ENCODE measurements at places on chromosomes 4 and X.

- no peak for DNase-seq
These were observed 155.6 kb downstream of the BMPR1B start for GRCh38 chr4:94913316-94913715.

DNA sequence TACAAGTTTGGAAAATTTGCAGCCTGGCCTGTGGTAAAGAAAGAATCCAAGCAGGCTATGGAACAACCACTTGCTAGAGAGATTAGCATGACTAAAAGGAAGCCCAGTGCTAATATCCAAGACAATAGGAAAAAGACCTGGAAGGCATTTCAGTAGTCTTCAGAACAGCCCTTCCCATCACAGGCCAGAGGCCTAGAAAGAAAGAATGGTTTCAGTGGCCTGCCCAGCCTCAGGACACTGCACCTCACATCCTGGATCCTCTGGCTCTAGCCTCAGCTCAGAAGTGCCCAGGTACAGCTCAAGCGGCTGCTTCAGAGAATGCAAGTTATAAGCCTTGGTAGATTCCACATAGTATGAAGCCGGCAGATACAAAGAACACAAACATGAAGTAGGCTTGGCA, 449.8 kb upstream of the AR start:
- no peak for DNase-seq

DNA sequence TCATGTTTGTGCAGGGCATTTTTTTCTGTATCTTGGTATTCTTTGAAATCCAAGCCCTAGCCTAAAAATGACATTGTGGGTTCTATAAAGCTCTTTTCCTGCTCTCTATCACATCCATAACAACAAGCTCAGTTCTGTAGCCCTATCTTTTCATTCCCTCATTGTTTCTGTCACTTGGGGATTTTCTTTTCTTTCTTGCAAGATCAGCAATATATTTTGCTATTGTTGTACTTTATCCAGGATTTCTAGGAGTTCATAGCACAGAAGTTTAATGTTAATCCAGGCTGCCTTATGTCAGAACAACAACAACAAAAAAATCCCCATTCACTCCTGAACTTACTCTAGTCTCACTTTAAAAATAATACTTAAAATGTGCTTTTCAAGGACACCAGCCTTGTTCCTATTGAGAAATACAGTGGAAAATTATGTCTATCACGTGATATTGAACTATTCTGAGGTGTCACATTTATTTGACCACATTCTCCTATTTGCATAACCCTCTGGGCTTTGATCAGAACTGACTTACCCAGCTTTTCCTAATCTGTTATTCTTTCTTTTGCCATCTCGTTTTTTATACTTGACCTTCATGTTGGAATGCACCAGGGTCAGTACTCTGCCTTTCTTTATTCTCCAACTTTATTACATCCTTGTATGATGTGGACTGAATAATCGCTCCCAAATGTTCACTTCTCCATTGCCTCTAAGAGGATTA, 112.8 kb downstream of the MAGEB5 start:
- DNase-seq = no peak

DNA sequence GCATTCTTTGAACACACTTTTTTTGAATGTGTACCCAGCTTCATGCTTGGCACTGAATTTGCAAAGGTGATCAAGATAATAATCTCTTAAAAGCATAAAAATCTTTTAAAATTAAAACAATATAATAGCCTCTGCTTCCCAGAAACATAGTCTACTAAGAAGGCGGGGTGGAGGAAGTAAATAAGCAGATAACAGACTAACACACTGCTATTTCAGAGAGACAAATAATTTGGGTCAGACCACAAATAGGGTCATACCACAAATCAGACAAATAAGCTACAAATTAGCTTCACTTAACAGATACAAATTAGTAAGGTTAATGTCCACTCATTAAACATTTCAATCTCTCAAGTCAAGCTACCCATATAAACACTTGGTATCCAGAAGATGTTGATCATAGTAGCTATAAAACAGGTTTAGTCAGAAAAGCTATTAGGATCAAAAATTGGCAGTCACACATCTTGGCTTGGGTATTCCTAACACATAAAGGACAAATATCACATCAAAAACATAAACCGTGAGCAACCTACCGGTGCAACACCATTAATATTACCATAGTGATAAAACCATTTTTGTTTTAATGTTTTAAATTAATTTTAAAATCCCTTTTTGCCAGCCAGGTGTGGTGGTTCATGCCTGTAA, 47.3 kb downstream of the PPP3CA start:
- no peak for DNase-seq

- DNase-seq = peak; percentile 28
These were observed 168.4 kb downstream of the KCNIP4 start for GRCh38 chr4:21780148-21780547.

GRCh38 chr4:1155314-1155713, 17.1 kb downstream of the SPON2 start:
- DNase-seq = no peak

- DNase-seq = no peak
These were observed 851.9 kb upstream of the FRG1 start for GRCh38 chr4:189088780-189089179.

GRCh38 chr4:2451821-2452785, 16.8 kb upstream of the RNF4 start:
- DNase-seq = no peak

DNA sequence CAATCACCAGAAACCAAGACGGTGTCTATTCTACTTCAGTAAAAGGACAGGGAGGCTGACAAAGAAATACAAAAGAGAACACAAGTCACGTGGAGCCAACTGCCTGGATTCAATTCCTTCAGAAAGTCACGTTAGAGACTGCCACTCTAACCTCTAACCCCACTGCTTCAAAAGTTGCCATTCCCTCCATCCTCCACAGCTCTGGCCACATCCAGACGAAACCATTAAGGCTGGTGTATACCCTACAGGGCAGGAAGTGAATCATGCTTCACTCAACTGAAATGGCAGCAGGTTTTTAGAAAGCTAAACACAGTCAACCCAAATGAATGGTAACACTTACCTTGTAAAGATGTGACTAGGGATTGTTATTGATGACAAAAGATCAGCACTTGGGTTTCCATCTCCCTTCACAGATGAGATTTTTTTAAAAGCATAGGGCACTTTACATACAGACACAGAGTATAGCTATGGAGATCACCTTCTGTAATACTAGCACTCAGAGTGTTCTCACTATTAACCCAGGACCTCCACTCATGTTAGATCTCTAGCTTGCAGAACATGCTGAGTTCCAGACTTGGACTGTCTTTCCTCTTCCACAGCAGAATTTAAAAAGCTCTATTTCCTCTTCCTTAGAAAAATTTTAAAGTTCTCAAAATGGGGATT, 37.4 kb downstream of the MAML3 start:
- peak; percentile 47 for DNase-seq

- DNase-seq = no peak
These were observed 188.4 kb upstream of the CLNK start for GRCh38 chr4:10872833-10873517.

DNA sequence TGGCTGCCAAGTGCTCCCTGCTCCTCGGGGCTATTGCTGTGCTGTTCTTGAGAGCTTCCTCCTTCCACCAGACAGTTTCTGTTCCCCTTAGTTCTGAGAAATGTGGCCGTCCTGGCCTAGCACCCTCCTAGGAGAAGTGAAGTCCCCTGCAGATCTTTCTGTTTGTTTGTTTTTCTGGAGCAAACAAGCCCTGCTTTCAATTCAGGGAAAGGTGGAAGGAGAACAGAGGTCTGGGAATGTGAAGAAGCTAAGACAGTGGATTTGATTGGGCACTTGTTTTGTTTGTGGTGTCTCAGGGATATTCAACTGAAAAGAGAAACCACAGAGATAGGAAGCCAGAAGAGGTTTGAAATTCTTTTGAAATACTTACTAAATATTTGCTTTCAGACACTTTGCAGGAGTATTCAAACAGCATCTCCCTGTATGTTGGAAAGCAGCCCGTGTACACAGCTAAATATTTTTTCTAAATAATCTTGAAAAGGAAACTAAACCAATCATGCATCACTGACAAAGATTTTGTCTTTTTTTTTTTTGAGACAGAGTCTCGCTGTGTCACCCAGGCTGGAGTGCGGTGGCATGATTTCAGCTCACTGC, 36.5 kb upstream of the PPM1K start:
- DNase-seq = peak; percentile 71

GRCh38 chr4:168880811-168881595, 129.1 kb downstream of the CBR4 start:
- no peak for DNase-seq

DNA sequence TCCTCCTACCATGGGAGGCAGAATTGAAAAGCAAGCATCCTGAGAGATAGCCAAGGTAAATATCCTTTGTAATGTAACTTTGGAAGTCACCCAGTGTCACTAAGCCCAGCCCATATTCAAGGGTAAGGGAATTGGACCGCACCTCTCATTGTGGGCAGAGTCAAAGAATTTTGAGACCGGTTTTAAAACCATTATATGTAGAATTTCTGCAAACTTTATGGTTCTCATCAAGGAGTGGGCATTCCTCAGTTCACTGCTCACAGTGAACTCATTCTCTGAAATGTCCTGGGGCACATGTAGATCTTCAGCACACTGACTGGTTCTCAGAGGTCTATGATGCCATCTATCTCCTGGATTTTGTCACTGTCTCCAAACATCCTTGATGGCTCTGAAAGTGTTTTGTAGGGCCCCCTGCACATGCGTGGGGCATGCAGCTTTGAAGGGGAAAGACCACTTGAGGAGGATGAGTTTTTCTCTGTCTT, 35.3 kb upstream of the CHRNA9 start:
- DNase-seq = no peak

DNA sequence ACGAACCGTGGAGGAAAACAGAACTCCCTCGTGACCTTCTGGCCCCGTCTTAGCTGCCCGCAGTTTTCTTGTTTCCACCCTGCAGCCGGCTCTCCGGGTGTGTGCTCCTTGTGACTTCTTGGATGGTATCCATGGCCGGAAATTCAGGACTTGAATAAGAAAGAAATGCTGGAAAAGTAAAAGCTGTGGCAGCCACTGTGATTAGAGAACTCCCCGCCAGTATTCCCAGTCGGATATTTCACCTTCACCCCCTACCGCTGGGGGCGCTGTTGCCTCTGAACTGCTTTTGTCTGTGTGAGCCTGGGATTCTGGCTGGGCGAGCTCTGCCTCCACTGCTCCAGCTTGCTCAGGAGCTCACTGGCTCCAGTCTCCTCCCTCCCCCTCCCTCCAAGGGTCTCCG, 41.5 kb upstream of the CYP4V2 start:
- peak; percentile 13 for DNase-seq

- DNase-seq = peak; percentile 72
These were observed 82.0 kb downstream of the USP46 start for GRCh38 chr4:52576961-52577623.

- peak; percentile 84 for DNase-seq
These were observed 54.1 kb downstream of the XAGE2 start for GRCh38 chrX:52422884-52423283.

Measured in iris pigment epithelial cell (primary cell).